SW 1271 (cell line): ENCODE measurements at places on chromosomes 4 and X.
A peak's percentile ranks its signal among the peaks of the same experiment; 100 is the strongest.

DNA sequence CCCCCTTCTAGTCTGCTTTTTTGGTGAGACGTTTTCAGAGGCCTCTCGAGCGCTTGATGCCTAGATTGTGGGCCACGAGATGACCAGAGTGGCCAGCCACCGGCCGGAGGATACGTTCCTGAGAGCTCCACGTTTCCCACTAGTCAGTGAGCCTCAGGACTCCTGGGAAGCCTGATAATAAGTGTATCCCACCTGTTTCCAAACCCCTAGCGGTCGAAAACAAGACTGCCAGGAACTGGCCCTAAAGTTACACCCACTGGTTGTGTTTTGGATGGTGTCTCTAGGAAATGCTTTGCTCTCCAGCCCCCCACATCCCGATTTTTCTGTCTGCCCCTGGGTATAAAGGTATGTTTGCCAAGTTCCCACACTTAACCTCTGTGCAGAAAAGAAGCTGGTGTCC is 4.6 kb upstream of the RS1 start:
- DNase-seq, result no peak

GRCh38 chrX:53622431-53622830 is 64.1 kb downstream of the HUWE1 start:
- DNase-seq, result no peak

DNA sequence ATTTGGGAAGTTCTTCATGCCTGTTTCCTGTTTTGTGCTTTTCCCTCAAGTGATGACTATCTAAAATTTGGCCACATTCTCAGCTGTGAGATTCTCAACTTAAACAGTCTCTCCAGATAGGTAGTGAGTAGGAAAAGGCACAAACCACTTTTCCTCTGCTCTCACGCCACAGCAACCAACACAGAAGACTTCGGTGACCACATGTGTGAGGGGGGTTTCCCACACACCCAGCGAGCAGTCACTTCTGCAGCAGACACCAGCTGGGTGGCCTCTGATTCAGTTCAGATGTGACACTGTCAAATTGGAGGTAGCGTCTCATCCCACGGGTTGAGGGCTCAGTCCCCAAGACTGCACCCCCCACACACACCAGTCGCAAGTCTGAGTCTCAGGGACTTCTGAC is 25.1 kb upstream of the CLDN34 start:
- DNase-seq, result no peak

- DNase-seq, result no peak
Measured at GRCh38 chr4:83605210-83605609, 69.3 kb downstream of the GPAT3 start.

- DNase-seq, result no peak
Measured at GRCh38 chr4:7691982-7692381, 247.7 kb downstream of the AFAP1 start.

GRCh38 chrX:120429776-120430540 is 39.1 kb downstream of the LAMP2 start:
- no peak for DNase-seq

DNA sequence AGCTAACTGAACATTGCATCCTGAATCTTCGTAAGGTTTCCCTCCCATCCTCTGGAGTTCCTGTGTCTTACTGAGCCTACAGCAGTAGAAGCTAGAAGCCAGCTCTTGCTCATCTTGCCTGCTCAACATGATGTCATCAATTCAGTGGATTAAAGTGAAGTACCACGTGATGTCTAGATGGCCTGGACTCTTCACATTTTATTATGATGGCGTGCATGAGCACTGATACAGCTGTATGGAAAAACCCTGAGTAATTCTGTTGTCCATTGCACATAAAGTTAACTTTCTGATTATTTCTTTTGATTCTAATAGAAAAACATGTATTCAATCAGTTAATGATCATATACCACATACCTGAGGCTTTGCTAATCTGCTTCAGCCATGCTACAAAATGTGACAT is 2387.7 kb upstream of the TENM3 start:
- DNase-seq, result no peak

GRCh38 chrX:134634691-134635090 is 23.6 kb downstream of the PLAC1 start:
- DNase-seq, result no peak

DNA sequence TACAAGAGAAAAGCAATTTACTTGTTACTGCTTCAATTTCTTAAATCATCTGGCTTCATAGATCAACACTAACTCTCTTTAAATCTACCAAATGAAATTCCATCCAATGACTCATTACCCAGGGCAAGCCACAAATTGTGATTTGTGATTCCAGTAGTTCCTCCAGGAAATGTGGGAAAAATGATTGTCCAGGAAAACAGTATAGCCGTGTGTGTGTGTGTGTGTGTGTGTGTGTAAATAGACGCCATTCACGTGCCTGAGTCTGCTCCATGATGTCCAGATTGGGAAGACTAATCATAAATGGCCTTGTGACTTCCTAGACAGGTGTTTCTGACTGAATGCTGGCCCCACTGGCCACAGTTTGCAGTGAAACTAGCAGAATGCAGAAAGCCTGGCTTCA is 121.3 kb downstream of the HS6ST2 start:
- peak; percentile 7 for DNase-seq

DNA sequence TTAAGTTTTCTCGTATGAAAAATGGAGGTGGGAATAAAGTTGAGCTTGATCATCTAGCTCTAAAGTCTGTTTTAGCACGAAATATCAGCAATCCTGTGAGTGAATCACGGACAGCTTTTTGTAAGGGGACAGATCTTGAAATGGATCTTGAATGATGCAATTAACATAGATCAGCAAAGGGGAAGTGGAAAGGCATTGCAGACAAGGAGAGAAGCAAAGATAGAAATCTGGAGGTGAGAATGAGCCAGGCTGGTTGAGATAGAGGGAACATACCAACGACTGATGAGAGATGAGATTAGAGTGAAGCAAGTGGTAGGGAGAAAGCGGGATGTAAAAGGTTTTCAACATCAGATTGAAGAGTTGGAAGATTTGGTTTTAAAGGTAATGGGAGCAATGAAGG is 4.6 kb upstream of the DGKK start:
- DNase-seq, result no peak

GRCh38 chrX:148422526-148422925 is 77.9 kb upstream of the AFF2 start:
- DNase-seq, result no peak
